ENCODE measurements at places on chromosomes 4 and X. TPM values are rescaled to one million over a fixed set of nuclear protein-coding genes. Genes with fewer than 3 reads are reported as not detected.

Gene SSX4B
- not detected for total RNA-seq

Gene ZNF157
- total RNA-seq, result 0.19 TPM

Gene OPHN1
- 3.0 TPM for total RNA-seq

Gene FMR1NB
- not detected for total RNA-seq

Gene GC
- not detected for total RNA-seq

Gene AFM
- not detected for total RNA-seq

Gene SMIM31
- not detected for total RNA-seq

Gene FAM9B
- total RNA-seq, result not detected

Gene TNIP3
- 0.15 TPM for total RNA-seq

Gene NFKB1
- 39.7 TPM for total RNA-seq

All from esophagus squamous epithelium (tissue), 5 donors.